CD4-positive, alpha-beta T cell treated with Interferon gamma for 1 hour (primary cell): ENCODE measurements at places on chromosomes 5 and 9.
A peak's percentile ranks its signal among the peaks of the same experiment; 100 is the strongest.

DNA sequence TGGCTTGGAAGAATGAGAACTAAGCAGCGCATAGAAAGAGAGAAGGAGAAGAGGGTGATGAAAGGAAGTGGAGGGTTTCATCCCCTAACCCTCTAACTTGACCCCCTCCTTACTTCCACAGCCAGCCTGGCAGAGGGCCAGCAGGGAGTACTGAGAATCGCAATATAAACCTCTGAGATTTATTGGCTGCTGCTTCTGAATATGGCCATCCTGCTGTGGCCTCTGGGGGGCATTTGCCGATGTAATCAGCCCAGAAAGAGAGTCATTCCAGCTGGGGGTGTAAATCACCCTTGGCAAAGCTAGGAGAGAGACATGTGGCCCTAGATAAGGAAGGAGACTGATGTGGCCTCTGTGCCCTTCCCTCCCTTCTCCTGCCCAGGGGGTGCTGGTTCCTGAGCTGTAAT, 960 bp upstream of the GFRA3 start:
- DNase-seq = no peak

GRCh38 chr5:38555354-38556087, 925 bp downstream of the LIFR start:
- no peak for DNase-seq

DNA sequence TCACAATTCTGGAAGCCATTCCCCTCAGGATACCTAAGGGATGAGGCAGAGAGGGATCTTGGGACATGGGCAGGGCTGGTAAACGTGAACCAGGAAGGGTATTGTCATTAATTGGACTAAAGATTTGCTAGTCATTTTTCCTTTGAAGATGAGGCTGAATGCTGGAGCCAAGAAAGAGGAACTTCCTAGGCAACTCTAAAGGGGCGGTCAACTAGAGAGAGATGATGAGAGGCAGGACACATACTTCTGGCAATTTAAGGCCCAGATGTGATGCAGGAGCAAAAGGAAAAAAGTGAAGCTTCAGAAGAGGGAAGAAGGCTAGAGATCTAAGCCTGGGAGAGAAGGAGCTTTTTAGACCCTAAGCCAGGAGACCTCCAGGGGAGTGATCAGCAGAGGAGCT, 5.6 kb downstream of the GBA2 start:
- no peak for DNase-seq

DNA sequence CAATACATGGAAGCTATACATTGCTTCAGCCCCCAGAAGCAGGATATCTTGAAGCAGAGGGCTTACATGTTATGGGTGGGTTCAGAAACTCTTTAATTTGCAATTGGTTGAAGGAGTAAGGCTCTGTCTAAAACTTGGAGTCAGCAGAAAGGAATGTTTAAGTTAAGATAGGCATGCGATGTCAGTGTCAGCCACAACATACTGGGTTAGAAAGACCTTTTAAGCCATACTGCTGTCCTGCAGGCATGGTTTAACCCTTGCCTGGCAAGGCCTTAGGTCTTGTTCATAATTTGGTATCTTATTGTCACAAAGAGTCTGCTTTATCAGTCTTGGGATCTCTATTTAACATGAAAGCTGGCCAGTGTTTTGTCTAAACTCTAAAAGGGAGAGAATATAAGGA, 1619.6 kb upstream of the WWC1 start:
- no peak for DNase-seq

GRCh38 chr9:120256146-120256545, 323.8 kb downstream of the CDK5RAP2 start:
- DNase-seq = no peak

GRCh38 chr9:27654629-27655285, 81.5 kb upstream of the C9orf72 start:
- DNase-seq = no peak

DNA sequence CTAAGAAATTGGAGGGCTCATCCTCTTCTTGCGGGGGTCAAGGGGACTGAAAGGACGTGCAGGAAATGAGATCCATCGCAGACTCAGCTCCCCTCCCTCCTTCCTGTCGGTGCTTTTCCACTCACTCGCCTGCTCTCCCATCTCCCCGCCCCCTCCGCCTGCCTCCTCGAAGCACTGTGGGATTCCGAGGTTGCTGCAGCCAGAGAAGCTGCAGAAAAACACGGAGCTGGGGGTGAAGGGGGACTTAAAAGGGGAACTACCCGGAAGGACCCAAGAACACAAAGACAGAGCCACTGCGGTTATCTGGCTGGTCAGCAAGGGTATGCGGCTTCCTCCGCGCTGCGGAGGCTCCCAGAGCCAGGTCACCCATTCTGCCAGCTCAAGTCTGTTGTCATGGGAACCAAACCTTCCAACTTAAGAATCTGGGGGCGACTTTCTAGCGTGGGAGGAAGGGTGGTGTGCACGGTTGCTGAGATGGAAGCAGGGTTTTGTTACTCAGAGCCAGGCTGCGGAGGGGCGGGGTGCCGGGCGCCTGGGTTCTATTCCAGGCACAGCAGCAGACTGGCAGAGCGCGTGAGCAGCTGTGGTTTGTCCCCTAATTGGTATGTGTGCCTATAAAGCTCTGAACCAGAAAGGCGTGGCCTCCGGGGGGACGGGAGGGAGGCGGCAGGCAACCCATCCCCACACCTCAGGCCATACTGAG, 24.9 kb downstream of the PCDHGC5 start:
- peak; percentile 51 for DNase-seq

DNA sequence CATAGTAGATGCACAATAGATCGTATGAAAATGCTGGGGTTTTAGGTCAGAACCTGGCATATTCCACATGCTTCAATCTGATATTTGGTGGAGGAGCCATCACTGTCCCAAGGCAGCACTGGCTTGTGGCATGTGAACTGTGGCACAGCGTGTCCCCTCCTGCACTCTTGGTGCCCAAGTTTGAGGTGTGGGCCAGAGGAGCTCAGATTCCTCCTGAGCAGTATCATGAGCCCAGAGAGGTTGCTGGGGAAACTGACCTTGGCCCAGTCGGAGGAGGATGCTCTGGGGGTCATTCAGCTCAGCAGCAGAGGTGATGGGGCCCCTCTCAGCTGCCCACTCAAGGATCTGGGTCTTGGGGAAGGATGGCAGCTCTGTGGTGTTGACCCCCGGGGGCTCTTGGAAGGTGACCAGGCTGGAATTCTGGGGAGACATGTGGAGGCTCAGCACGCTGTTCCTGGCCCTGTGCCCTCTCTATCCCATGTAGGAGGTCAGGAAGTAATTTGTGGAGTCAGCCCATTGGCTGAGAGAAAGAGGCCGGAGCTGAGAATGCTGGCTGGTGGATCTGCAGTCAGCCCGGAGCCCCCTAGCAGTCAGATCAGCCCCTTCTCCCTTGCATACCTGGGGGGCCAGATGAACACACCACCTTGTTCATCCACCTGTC, 23.7 kb downstream of the FPGS start:
- DNase-seq = no peak

DNA sequence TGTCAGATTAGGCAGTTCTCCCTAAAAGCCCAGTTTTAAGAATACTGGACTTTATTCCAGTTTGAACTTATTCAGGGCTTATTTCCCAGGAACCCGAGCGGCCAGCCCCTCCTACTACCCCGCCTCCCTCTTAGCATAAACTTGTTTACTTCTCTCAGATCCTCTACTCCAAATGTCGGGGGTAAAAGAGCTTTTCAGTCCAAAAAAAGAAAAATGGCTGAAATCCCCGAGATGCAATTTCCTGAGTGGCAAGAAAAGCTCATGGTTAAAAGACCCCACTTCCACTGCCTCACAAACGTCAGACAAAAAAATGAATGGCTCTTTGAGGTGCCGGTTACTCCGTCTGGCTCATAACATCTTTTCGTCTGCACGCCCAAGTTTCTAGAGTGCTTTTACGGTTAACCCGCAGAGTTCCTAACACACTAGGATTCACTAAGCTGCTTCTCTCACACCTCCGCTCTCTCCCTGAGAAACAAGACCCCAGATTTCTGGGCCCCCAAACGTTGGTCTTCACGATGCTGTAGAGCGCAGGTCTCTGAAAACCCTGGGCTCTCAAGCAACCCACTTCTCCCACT, 402 bp downstream of the BRD8 start:
- DNase-seq = no peak
